ENCODE measurements at places on chromosomes 7 and 10.

DNA sequence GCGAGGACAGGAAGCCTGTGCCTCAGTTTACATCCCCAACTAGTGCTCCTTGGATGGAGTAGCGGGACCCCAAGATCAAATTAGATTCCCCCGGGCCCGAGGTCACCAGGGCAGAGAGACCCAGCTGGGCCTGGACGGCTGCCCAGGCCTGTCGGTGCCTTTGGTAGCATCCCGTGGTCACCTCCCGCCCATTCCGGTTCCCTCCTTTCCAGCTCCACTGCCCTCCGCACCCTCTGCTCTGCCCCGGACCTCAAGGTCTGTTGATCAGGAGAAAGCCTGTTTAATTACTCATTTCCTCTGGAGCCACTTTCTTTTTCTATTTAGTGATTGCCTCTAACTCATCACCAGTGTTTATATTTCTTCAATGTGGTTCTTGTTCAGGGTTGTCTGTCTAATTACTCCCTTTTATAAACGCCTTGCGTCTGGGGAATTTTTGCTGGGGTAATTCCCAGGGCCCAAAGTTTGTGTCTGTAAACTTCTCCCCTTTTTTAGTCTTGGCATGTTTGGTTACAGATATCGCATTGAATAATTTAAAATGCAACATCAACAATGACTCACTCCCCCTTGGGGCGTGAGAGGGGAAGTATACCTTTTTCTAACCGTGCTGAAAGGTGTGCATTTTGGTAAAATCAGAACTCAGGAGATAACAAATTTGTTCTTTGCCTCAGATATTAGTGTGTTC lies 1.9 kb downstream of the FOXK1 start:
- no peak for DNase-seq

DNA sequence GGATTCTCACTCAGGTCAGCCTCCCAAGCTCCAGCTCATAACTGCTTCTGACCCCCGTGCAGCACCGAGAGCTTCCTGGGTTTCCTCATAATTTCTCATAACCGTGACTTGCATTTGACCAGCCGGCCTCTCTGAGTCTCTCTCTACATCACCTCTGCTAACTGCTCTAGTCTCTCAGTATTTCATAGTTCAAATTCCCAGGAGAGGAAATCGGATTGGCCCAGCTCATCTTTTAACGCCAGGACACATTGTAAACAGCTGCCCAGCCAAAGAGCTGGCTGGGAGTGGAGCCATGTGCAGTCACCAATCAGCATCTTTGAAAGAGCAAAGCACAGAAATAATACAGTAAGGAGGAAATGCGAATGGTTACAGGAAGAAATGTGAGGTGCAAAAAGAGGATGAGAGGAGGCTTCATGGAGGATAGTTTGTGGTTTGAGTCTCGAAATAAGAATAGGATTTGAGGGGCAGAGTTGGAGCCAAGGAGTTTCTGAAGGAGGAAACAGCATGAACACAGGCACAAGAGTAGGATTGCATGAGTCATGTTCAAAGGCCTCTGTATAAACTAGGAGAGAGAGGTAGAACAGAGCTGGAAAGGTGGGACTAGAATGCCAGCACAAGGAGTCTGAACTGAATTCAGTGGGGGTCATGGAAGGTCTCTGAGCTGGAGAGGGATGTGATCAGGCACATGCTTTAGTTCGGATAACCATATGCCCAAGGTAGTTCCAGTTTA lies 15.2 kb upstream of the LBX1 start:
- DNase-seq: no peak

DNA sequence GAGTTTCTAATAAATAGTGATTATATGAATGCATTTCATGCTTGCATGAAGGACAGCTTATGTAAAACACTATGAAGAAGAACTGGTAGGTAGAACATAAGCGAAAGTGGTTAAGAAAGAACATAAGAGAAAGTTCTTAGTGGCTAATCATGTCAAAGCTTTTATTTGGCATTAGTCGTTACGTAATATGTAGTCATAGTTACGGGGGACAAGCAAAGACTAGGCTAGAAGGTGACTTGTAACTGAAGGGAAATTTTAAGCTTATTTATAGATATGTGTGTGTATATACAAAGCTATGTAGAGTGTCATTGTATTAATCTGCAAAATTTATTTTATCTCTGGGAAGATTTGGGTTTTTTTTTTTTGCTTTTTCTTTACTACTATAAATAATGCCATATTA lies 36.9 kb downstream of the CAPZA2 start:
- no peak for DNase-seq

DNA sequence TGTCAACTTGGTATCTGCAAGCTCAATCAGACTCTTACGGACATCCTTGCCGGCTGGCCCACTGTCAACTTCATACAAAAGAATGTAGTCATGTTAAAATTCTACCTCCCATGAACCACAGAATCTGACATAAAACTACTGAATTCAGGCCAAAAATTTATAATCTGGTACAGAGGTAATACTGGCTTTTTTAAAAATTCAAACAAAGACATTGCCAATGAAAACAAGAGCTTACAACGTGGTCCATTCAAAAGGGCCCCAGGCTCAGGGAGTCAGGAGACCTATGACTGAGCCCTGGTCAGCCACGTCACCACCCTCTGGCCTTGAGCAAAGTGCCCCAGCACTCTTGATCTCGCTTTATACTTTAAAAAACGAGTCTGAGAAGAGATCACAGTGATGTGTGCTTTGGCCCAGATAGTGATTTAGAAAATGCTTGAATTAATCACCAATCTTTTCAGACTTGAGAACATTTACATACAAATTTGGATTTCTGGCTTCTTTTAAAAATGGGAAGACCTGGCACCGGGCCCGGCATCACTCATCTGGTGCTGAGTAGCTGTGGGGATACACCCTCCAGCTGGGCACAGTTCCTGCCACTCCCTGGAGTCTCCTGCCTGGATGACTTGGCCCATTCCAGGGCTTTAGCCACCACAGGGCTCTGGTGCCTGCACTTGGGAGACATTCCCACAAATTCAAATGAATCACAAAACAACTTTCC lies 94.1 kb downstream of the PIP4K2A start:
- no peak for DNase-seq

GRCh38 chr7:1210321-1210978 lies 22.2 kb upstream of the UNCX start:
- no peak for DNase-seq

- no peak for DNase-seq
Measured at GRCh38 chr10:8815969-8816368, 761.5 kb downstream of the GATA3 start.

GRCh38 chr7:39691821-39692220 lies 68.4 kb downstream of the RALA start:
- DNase-seq: no peak

- DNase-seq: no peak
Measured at GRCh38 chr10:70354556-70354955, 27.9 kb downstream of the LRRC20 start.

- no peak for DNase-seq
Measured at GRCh38 chr10:92219559-92219958, 71.3 kb downstream of the CPEB3 start.

DNA sequence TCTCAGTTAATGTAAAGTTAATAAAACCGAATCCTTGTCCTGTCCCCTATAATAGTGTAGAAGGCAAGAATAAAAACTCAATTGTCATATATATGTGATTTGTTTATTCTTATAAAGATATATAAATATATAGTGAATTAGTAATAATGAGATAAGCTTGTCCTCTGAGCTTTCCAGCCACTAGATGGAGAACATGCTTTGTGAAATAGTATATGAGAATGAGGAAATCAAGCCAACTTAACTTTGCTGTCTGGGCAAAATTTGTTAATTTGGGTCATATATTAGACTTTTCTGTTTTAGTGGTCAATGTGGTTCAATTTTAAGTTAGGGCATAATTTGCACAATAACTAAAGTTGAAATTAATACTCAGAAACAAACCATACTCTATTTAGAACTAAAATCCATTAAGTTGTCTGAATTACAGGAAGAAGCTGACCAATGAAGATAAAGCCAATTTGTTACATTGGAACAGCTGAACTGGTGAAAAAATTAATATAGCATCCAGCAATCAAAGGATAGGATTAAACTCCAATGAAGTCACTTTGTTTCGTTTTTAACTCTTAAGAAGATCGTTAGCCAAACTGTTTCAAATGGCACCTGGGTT lies 595.0 kb downstream of the ARL4A start:
- no peak for DNase-seq

GRCh38 chr7:93205046-93205445 lies 21.2 kb downstream of the HEPACAM2 start:
- no peak for DNase-seq

DNA sequence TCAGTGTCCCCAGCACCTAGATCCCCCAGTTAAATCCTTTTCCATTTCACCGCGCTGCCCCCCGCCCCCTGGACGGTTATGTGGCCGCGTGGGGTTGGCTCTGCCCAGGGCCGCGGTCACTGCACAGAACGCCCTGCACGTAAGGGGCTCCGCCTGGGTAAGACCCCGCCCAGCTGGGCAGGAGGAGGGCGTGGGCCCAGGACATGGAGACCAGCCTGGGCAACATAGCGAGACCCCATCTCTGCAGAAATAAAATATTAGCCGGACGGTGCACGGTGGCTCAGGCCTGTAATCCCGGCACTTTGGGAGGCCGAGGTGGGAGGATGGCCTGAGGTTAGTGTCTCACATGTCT lies 650 bp upstream of the ZFAND2A start:
- DNase-seq: no peak

DNA sequence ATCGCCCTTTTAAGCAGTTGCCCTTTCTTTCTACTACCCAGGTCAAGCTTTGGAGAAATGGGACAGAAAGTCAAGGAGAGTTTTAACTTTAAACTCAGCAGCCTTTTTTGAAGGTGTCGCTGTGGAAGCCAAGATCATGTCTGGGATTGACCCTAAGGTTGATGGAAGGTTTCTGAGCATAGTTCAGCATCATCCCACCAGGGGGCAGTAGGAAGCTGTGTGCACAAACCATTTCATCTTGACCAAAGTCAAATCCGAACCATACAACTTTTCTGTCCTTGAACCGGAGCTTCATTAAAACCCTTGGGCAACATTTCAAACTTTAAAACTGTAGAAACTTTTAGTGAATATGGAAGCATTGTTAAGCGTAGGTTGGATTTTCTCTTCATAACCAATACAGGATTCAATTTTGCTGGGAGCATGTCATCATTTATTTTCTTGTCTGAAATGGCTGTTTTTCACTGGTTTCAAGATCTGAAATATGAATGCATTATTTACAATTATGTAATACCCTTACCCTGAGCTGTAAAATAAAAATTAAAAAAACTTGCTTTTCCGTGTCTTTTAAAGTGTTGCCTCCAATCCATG lies 214.4 kb upstream of the KIAA1217 start:
- DNase-seq: no peak

DNA sequence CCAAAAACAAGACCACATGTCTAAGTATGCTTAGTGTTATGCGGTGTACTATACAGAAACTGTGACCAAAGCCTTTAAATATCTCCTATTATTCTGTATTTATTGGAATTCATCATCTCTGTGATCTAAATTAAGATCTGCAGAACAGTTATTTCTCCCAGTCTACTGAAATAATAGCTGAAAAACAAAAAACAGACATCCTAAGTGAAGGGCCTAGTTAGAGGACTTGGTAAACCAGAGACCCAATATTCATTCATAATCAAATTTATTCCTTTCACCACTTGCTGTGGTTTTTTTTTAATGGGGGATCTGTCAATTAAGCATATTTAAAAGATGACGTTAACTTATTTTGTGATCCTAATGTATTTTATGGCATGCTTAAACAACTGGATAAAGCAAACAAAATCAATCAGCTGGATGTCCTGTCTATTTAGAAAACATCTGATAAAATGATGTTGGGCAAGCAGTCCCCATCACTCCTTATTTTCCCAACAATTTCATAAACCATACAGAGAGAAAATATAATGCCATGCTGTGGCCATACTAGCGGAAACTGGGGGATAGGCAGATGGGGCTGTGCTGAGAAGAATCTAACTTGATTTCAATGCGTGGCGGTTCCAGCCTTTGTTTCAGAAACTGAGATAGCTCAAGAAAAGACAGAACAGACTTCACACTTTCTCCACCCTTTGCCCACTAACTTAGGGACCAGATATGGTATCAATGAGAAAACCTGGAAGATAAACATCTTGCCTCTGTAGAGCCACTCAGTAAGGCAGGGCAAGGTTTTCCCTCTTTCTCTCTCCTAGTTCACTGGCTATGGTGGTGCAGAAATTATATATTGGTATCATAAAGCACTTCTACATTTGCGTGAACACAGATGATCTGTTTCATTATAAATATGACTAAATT lies 32.9 kb downstream of the ICA1 start:
- no peak for DNase-seq

DNA sequence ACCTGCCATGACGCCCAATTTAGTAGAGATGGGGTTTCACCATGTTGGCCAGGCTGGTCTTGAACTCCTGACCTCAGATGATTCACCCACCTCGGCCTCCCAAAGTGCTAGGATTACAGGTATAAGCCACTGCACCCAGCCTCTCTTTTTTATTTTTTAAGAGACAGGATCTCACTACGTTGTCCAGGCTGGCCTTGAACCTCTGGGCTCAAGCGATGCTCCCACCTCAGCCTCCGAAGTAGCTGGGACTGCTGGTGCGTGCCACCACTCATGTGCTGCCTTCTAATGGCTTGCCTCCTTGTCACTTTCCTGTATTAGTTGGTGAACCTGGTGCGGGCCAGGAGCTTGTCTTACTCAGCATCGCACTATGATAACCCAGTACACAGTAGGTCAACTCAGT lies 27.0 kb downstream of the KLRG2 start:
- DNase-seq: no peak

- no peak for DNase-seq
Measured at GRCh38 chr7:2444476-2444875, 31.7 kb downstream of the GRIFIN start.

GRCh38 chr10:73517166-73517888 lies 21.5 kb upstream of the PPP3CB start:
- no peak for DNase-seq

DNA sequence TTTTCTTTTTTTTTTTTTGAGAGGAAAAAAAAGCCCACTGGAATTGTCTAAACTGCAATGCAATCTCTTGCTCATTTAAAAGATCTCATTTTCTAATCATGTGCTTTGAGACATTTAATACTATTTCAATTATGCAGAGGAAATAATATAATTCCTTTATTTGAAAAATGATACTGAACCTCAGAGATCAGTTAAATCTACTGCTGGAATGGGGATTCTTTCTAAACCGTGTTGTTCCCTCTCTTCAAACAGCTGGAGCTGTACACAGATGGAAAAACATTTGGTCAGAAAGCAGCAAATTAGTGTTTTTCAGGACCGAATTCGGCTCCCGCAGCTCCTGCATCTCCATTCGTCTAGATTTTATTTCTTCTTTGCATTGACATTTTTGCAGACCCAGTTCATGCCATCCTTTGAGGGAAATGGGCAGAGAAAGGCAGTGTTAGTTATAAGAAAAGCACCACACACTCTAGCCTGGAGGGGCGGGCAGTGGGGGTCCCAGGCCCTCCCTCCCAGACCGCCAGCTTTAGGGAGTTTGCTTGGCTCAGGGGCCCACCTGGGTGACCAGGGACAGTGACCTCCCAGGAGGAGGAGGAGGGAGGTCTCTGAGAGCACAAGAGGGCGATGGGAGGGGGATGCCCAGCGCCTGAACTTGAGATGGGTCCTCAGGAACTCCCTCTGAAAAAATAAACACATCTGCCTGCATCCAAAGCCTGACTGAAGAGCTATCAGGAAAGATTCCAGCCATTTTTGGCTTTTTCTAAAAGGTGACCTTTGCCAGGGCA lies 32.4 kb downstream of the TRIM8 start:
- no peak for DNase-seq

GRCh38 chr7:24836084-24836483 lies 78.8 kb upstream of the GSDME start:
- DNase-seq: no peak

Measured in cortex of kidney (tissue), 1 donor.